ENCODE measurements at places on chromosomes 4 and X. TPM values are rescaled to one million over a fixed set of nuclear protein-coding genes. Genes with fewer than 3 reads are reported as not detected.

DNA sequence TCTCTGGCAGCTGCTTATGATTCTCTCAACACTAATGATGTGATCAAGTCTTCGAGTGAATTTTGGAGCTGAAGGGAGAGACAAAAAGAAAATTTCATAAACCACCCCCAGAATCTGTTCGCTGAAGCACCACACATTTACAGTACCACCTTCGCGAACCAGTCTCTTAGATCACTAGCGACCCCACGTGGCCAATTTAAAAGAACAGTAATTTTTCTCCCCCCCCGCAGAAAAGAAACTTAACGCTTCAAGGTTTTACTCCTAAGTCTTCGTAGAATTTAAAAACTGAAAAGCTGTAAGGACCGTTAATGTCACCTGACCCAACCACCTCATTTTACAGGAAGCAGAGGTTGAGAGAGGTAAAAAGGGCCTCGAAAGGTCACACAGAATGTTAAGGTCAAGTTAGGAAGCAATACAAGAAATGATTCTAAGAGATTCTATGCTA is 187.5 kb downstream of the QDPR start:
- DNase-seq = peak; percentile 76

TMSB15A gene
- 1.1 TPM for total RNA-seq

- peak; percentile 89 for DNase-seq
Observed at GRCh38 chr4:5340991-5341451, 289.7 kb downstream of the STK32B start.

XG gene
- 0.22 TPM for total RNA-seq

GRCh38 chr4:41887821-41888686 is 47.2 kb upstream of the TMEM33 start:
- DNase-seq = peak; percentile 63

ZDHHC15 gene
- not detected for total RNA-seq

DNA sequence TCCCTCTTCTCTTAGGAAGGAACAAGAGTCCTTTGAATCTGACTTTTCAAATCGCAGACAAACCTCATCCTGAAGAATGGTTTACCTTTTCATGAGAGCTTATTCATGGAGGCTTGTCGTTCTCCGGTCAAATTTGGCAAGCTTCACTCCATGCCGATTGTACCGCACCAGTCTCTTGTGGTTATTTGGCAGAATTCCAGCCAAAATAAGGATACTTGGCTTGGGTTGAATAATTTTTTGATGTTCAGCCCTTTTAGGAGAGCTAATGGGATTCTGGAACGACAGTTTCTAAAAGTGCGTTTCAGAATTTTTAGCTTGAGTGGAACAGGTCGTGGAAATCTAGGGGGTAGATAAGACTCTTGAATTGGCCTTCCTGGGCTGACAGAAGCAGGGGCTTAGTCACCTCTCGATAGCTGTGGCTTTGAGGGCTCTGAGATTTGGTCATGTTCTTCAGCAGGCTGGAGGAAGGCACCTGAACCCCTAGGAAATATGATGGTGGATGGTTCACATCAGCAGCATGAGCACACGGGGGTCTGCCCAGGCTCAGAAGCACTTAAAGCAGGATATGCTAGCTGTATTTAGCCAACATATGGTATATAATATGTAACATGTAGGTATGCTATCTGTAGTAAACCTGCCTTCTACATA is 1.5 kb downstream of the KLHL2 start:
- DNase-seq = peak; percentile 36

- DNase-seq = no peak
Observed at GRCh38 chr4:1714303-1715001, 2.3 kb upstream of the SLBP start.

DNAAF6 gene
- total RNA-seq = not detected

DNA sequence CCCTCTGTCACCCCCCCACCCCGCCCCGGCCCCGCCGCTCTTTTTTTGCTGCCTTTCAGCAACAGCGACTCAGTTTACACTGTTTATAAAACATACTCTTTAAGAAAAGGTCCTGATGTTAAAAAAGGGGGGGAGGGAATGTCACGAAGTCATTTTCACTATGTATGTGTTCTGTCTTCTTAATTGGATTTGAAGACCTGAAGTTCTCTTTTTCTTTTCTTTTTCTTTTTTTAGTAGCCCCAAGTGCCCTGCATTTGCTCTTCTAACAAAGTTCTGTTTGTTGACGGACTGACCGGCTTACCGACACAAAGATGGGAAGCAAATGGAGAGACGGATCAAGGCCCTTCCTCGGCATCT is 2.5 kb upstream of the CITED1 start:
- DNase-seq = no peak

GK gene
- 4.0 TPM for total RNA-seq

YY2 gene
- total RNA-seq = 0.65 TPM

DNA sequence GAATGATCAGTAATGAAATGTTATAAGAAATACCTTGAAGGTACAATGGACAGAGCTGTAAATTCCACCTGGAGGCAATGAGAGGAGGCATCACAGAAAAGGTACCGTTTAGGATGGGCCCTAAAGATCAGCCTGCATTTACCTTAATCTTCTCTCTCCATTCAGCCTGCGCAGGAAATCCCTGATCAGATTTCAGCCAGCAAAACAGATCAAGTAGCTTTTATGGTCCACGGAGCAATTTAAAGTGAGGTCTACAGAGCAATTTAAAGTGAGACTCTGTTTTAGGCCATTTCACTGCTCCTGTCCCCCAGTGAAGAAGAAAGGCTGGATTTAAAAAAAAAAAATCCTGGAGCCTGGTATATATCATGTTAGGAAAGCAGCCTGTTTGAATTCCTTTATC is 195.1 kb upstream of the VCX start:
- no peak for DNase-seq

GAGE12H gene
- total RNA-seq = not detected

GRCh38 chr4:31194823-31195222 is 474.7 kb downstream of the PCDH7 start:
- DNase-seq = peak; percentile 85

- DNase-seq = no peak
Observed at GRCh38 chrX:109463784-109464183, 18.1 kb downstream of the GUCY2F start.

DNA sequence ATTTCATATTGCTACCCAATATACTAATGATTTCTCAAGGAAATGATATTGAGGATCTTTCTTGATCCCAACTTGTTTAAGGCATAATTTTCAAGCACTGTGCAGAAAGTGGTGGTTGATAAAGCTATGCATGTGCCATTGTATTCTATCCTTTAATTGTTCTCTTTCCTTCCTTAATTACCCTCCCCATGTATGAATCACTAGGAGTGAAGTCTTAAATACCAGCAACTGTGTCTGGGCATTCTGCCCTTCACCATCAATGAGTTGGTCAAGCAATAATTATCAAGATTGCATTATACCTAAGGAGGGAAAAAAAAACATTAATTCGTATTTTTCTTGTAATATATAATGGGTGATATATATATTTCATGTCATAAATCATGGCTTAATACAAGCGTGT is 111.8 kb upstream of the FRMPD4 start:
- no peak for DNase-seq

DNA sequence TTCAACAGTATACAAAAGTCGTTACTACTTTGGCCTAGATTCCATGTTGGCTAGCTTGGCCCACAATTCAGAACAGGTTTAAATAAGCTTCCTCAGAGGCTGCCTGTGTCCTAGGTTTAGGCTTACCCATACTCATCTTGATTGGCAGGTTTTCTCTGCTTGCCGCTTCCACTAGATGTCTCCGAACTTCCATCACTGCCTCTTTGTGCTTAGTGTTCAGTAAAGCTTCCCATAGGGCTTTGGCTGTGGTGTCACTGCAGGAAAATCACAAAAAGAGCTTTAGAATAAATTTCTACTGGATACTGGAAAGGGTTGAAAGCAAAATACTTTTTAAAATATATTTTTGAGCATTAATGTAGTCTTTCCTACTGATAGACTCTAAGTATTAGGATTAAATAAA is 52.4 kb downstream of the SCFD2 start:
- DNase-seq = peak; percentile 3

- peak; percentile 74 for DNase-seq
Observed at GRCh38 chr4:123825596-123826291, 429.1 kb downstream of the SPRY1 start.

HDX gene
- 3.5 TPM for total RNA-seq

DNA sequence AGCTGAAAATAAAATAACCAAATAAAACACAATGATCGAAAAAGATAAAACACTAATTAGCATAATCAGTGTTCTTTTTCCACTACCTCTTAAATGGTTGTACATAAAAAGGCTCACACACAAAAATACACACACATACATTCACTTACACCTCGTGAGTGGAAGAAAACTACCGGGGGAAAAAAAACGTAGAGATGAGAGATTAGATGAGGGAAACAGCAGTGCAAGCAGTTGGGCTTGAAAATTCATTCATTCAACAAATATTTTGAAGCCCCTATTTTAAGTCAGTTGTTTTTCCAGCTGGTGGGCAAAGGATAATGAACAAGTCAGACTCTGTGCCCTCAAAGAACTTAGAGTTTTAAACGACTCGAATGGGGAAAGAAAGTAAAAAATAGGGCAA is 1.0 kb downstream of the TBCK start:
- no peak for DNase-seq

DNA sequence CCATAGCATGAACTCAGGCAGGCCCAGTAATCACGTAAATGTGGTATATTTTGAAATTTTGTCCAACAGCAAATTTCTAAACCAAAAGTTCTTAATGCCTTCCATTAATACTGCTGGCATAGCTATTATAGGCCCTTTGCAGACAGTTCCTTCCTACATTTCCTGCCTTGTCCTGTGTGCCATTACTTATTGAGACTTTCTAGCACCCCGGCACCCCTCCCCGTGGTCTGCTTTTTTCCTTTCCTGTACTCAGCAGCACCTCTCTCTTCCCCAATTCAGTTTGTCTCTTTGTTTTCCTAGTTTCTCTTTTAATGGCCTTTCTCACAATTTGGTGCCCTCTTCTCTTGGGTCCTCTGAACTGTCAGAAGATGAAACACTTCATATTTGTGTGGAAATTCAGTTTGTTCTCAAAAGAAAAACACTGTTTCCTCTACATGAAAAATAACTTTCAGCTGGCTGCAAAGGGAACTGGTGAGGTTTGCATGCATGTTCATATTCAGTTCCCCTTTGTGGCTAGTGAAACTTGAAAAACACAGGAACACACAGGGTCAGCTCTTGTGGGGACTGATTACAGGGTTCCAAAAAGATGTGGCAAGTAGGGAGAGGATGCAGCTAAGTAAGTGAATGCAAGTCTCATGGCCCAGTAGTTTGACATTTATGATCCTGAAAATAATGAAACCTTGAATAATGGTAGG is 17.1 kb downstream of the GPR34 start:
- no peak for DNase-seq

HS3ST1 gene
- 1.3 TPM for total RNA-seq

CASP3 gene
- 26.8 TPM for total RNA-seq

GABRE gene
- total RNA-seq = 7.6 TPM

GRCh38 chr4:15436513-15436912 is 8.7 kb downstream of the C1QTNF7 start:
- peak; percentile 8 for DNase-seq

DNA sequence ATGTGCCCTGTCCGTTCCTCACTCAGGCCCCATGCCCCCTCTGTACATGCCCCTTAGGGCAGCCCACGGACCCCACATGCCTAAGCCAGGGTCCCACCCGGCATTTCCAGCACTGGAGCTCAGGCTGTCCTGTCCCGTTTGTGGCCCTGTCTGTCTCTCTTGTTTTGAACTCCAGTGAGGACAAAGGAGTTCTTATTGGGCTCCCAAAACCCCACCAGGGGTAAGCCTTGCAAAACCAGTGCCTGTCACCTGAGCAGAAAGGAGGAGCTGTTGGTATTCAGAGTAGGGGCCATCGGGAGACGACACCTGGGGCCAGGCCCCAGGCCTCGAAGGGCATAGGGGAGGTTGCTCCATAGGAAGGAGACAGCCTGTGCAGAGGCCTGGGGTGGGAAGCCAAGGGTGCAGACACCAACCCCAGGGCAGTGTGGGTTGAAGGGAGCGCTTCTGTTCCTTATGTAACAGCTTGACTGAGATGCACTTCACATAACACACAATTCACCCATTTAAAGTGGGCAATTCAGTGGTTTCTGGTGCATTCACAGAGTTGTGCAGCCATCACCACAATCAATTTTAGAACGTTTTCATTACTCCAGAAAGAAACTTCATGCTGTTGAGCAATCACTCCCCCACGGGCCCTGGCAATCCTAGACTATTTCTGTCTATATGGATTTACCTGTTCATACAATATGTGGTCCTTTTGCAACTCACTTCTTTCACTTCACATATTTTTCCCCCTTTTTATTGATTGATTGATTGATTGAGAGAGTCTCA is 31.7 kb downstream of the MAN2B2 start:
- DNase-seq = no peak

TLR1 gene
- 5.0 TPM for total RNA-seq

DNA sequence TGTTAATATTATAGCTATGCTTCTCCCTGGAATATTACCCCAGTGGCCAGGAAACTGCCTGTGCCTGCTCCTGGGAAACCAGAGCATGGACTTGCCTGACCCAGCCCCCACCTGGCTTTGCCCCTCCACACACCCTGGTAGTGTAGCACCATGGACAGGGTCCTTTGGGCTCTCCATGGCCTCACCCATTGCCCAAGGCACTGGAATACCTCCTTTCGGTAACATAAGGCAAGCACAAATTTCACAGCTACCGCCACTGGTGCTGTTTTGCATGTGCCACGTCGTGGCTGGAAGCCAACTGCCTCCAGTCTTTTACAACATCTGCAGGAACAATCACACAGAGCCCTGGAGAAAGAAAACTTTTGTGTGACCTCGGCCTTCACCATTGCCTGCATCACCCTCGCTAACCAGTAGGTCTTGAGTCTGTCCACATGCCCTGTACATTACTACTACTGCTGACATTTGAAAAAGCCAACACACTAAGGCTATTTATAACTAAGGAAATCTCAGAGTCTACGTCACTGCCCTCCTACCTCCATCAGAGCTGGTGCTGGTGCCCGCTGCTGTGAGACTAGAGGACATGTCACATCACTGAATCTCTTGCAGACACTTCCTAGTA is 47.7 kb downstream of the HPGD start:
- no peak for DNase-seq

DNA sequence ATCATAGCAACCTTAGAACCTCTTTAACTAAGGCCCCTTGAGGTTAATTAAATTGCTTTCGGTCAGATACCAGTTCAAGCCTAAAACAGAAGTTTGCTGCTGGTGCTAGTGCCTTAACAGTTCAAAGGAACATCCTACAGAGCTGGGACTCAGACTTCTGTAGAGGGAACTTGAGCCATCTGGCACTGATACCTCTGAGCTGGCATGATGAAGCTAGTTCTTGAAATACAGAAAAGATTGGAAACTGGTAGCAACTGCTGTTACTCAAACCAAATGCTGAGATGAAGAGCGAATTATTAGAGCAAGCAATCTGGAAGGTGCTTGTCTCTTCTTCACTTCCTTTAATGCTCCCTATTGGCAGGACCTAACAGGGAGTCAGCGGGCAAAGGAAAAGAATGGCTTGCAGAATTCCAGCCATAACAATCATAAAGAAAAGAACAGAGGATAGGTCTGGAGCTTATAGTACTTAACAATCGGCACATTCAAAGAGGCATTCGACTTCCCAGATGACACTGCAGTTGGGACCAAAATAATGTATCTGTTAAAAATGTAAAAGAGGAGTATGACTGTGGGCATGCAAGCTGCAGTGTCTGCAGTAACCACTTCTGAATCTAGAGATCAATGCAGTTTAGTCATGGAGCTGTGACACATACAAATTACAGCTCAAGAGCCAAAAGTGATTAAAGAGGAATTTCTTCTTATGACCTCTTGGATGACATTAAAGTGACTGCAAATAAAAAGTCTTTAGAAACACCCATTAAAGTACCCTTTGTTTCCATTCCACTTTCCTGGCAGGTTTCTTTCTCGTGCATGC is 298.9 kb downstream of the PDGFC start:
- no peak for DNase-seq

- DNase-seq = no peak
Observed at GRCh38 chr4:3135155-3136011, 60.9 kb downstream of the HTT start.

GRCh38 chr4:152346526-152346925 is 189.4 kb downstream of the FBXW7 start:
- no peak for DNase-seq
